GOT3 (cell line): ENCODE measurements at places on chromosomes 5 and 9.

DNA sequence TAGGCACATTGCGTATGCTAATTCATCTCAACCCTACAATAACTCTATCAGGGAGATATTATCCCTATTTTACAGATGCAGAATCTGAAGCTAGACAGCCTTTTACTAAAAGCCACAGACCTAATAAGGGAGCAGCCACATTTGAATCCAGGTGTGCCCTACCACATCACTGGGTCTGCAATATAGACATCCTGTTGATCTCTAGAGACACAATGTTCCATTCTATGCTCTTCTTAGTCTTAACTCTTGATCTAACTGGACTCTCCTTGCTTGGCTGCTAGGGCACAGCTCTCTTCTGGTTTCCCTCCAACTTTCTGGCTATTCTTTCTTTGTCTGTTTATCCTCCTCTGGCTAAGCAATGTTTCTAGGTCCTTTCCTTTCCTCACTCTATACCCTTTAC, 1.4 kb upstream of the SPATA6L start:
- DNase-seq, result no peak

- no peak for DNase-seq
Measured at GRCh38 chr5:28967848-28968247, 1929.5 kb upstream of the CDH9 start.

DNA sequence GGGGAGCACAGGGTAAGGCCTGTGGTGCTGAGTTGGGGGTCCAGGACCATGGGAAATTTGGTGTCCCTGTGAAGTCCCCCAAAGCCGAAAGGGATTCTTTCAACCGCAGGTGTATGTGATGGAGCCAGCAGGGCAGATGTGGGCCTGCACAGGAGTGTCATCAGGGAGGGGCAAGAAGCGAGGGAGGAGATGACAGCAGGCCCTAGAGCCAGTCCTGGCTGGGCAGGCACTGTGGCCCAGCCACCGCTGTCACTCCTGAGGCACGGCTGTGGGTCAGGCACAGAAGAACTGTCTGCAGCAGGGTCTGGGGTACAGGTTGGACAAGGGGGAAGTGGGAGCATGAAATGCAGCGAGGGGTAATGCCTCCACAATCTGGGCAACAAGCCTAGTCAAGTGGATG, 4.8 kb downstream of the HK3 start:
- DNase-seq, result no peak

DNA sequence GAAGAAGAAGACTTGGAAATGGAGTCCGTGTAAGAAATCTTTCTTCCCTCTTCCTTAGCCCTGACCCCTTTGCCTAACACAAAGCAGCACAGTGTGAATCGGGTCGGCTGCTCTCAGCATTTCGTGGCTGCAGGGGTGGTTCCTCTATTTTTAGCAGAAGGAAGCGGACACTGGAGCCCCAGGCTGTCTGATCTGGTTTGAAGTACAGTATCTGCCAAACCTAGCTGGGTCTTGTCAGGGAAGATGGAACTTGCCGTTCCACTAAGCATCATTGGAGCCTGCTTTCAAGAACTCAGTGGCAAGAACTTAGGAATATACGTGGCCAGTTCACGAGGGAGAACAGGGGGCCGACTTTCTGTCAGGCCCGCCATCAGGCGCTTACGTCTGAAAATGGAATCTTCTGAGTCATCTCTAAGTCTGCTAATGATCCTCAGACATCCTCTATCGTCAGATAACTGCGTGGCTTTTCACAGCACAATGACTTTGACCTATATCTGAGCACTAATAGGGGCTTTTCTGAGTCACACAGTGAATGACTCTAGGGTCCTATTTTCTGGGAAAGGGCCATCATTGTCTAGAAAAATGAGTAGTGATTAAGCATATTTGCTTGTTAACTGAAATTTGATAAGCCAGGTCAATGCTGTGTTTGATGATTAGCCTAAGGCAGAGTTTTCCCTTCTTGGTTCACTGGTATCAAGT, 43.3 kb upstream of the NCS1 start:
- DNase-seq, result no peak

GRCh38 chr5:170112876-170113521, 7.3 kb downstream of the FOXI1 start:
- DNase-seq, result no peak
